ENCODE measurements at places on chromosomes 4 and X. TPM values are rescaled to one million over a fixed set of nuclear protein-coding genes. Genes with fewer than 3 reads are reported as not detected.

Gene CCDC160
- polyA plus RNA-seq = 0.41 TPM

Gene ITGB1BP2
- 2.0 TPM for polyA plus RNA-seq

Gene TMEM150C
- 7.7 TPM for polyA plus RNA-seq

Gene PGAM4
- not detected for polyA plus RNA-seq

Gene VCX
- polyA plus RNA-seq = 28.4 TPM

Gene JADE3
- polyA plus RNA-seq = 23.0 TPM

Gene EXOC1L
- not detected for polyA plus RNA-seq

Gene VSIG1
- polyA plus RNA-seq = 154 TPM

Gene AVPR2
- polyA plus RNA-seq = 1.3 TPM

Gene WDR17
- polyA plus RNA-seq = 4.8 TPM

Gene PROM1
- polyA plus RNA-seq = 32.9 TPM

Gene BMP3
- 0.32 TPM for polyA plus RNA-seq

Gene PLP2
- 61.6 TPM for polyA plus RNA-seq

Gene SPANXN4
- 9.7 TPM for polyA plus RNA-seq

Gene BEX5
- polyA plus RNA-seq = 18.6 TPM

Gene FDCSP
- 0.96 TPM for polyA plus RNA-seq

Gene TCP11X1
- polyA plus RNA-seq = 0.24 TPM

Gene SYTL5
- 1.0 TPM for polyA plus RNA-seq
